IMR-90 (cell line): ENCODE measurements at places on chromosomes 11 and 22.

- no peak for DNase-seq
These were observed 34.9 kb downstream of the RSPH14 start for GRCh38 chr22:23106906-23107367.

DNA sequence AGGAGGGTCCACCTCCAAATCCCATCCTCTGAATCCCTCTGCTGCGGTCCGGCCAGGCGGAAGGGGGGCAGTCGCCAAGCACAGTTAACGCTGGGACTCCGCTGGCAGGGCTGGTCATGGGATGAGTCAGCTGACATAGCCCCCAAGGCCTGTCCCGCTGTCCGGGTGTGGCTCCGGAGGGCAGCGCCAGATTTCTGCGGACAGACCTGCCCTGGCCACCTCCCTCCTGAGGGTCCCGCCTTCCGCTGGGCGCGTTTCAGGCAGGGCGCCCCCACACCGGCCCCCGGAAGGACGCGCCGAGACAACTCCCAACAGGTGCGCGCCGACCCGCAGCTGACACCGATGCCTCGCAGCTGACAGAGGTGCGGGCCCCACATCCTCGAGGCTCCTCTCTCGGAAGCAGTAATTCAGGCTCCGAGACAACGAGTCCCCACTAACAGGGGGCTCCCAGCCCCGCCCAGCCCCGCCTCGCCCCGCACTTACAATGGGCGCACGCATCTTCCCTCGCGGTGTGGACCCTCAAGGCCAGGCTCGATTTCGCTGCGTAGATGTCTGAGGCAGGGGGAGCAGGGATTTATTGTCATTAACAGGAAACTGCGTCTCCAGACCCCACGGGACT is 607 bp downstream of the PLAAT3 start:
- DNase-seq: no peak

- DNase-seq: no peak
These were observed 56.1 kb downstream of the ARHGEF12 start for GRCh38 chr11:120392314-120392713.

GRCh38 chr11:44538375-44539054 is 26.9 kb upstream of the CD82 start:
- DNase-seq: peak; percentile 56
